Femur (tissue), 1 donor: ENCODE measurements at places on chromosomes 2 and 18.
A peak's percentile ranks its signal among the peaks of the same experiment; 100 is the strongest.

- DNase-seq = no peak
Measured at GRCh38 chr2:44952143-44952805, 10.8 kb downstream of the SIX3 start.

GRCh38 chr18:22203035-22203434 lies 33.6 kb downstream of the GATA6 start:
- no peak for DNase-seq

- no peak for DNase-seq
Measured at GRCh38 chr18:52401236-52401635, 61.2 kb downstream of the DCC start.

- no peak for DNase-seq
Measured at GRCh38 chr2:6635296-6635695, 230.4 kb downstream of the CMPK2 start.

DNA sequence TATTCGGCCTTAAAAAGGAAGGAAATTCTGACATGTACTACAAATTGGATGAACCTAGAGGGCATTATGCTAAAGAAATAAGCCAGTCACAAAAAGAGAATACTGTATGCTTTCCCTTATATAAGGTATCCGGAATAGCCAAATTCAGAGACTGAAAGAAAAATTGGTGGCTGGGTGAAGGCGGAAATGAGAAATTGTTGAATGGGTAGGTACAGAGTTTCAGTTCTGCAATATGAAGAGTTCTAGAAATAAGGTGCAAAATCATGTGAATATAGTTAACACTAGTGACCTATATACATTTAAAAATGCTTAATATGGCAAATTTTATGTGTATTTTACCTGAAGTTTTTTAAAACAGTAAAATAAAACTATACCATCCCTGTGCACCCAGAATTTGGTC lies 43.1 kb downstream of the RMP24 start:
- DNase-seq = no peak

GRCh38 chr18:49988733-49989132 lies 175.4 kb upstream of the ACAA2 start:
- DNase-seq = no peak

GRCh38 chr2:235709969-235710879 lies 216.4 kb downstream of the AGAP1 start:
- no peak for DNase-seq

DNA sequence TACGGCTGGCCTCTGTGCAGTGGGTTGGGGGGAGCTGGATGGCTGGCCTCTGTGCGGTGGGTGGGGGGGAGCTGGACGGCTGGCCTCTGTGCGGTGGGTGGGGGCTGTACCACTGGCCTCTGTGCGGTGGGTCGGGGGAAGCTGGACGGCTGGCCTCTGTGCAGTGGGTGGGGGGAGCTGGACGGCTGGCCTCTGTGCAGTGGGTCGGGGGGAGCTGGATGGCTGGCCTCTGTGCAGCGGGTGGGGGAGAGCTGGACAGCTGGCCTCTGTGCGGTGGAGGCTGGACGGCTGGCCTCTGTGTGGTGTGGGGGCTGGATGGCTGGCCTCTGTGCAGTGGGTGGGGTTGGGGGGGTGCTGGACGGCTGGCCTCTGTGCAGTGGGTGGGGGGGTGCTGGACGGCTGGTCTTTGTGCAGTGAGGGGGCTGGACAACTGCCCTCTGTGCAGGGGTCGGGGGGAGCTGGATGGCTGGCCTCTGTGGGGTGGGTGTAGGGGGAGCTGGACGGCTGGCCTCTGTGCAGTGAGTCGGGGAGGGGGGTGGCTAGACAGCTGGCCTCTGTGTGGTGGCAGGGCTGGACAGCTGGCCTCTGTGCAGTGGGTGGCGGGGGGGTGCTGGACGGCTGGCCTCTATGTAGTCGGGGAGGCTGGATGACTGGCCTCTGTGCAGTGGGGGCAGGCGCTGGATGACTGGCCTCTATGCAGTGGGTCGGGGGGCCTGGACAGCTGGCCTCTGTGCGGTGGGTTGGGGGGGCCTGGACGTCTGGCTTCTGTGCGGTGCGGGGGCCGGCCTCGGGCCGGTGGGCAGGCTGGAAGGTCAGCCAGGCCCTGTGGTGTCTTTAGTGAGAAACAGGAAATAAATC lies 31.9 kb downstream of the NFATC1 start:
- DNase-seq = no peak

- DNase-seq = no peak
Measured at GRCh38 chr2:203882551-203882950, 15.0 kb downstream of the CTLA4 start.

DNA sequence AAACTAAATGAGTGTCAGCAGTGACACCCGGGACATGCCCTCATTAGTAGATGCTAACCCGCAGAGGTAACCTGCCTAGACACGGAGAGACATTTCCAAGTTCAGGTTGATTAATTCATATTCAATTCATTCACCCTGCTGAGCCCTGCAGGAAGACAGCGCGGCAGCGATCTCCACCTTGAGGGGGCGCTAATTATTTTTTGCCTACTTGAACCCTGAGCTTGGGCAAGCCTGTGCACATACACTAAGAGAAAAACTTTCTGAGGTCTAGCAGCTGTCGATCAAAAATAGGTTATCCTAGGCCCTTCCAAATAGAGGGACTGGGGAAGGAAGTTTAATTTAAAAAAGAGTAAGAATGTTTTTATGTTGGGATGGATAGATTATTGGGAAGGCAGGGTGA lies 1.3 kb upstream of the LYPD6 start:
- DNase-seq = no peak

- DNase-seq = no peak
Measured at GRCh38 chr2:219476652-219477151, 22.0 kb upstream of the GMPPA start.

- DNase-seq = no peak
Measured at GRCh38 chr2:198615972-198616371, 811.6 kb downstream of the PLCL1 start.

DNA sequence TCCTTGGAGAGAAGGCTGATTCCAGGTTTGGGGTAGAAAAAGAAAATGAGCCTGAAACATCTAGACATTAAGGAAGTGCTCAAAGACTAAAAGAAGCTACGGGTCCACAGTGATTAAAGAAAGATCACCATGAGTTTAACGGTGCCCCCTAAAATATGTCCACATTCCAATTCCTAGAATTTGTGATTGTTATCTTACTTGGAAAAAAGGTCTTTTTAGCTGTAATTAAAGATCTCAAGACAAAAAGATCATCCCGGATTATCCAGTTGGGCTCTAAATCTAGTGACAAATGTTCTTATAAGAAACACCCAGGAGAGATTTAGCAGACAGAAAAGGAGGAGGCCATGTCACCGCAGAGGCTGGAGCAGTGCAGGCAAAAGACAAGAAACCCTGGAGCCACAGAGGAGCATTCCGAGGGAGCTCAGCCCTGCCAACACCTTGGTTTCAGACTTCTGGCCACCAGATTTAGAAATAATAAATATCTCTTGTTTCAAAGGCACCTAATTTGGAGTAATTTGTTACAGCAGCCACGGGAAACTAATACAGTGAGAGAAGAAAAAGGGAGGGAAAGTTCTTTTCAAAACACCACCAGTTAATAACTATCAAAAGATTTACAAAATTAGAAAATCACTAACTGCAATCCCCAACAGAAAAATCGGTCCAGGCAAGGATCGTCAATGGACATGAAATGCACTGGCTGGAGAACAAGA lies 8.5 kb downstream of the UXS1 start:
- no peak for DNase-seq

DNA sequence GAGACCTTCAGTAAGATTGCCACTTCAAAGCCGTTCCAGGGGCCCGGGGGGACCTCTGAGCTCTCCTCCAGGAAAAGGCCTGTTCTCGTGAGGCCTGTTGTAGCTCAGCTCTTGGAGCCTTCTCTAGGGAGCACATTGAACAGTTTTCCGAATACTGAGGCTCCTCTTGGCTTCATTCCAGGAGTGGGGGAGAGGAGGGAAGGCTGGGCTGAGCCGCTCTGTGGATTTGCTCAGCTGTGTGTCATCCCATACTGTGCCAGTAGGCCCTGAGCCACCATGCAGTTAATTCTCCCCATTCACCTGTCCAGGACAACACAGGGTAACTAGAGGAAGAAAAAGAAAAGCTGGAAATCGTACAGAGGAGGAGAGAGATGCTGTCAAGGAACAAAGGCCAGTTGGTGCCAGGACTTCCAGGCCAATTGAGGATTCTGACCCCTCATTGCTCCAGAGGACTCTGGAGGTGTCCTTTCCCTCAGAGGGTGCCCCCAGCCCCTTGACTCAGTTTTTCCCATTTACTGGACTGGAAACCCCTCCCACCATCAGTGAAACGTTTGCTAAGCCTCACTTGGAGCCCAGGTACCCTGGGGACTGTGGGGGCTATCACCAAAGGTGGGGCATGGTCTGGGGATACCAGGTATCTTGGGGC lies 41.4 kb downstream of the HS1BP3 start:
- DNase-seq = peak; percentile 71

DNA sequence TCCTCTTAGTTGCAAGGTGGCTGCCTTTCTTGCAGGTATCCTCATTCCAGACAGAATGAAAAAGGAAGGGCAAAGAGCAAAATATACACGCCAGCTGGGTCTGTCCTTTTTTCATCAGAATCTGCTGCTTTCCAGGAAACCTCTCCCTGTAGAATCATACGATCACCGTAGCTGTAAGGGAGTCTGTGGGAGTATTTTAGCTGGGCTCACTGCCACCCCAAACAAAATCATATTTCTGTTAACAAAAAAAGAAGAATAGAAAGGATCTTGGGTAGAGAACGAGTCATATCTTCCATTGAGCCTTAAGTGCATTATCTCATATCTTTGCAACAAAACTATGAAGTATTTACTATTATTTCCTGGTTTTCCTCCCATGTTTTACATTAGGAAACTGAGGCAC lies 15.0 kb upstream of the TANC1 start:
- DNase-seq = peak; percentile 59

GRCh38 chr2:216371721-216372702 lies at the start of gene MARCHF4:
MARCHF4 (minus strand) TSS chr2:216372483; CDS start chr2:216370260, 2,223 bp downstream.
- peak; percentile 89 for DNase-seq

DNA sequence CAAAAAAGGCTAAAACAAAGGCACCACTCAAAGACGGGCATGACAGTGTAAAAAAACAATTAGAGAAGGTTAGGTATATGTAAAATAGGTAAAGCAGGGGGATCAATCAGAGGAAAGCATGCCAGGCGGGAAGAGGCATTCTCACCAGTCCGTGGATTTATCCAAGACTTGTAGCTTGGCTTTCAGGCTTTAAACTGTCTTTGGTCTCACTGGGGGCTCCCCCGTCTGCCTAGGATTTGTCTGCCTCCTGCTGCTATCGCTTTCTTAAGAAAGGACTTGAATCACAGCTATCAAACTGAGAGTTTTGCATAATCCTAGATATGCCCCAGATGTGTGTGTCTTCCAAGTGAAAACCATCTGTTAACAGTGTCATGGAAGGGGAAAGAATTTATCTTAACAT lies 11.1 kb upstream of the GORASP2 start:
- DNase-seq = no peak

- DNase-seq = no peak
Measured at GRCh38 chr2:216149741-216150140, 40.6 kb downstream of the XRCC5 start.

GRCh38 chr2:127097841-127098651 lies 8.9 kb downstream of the BIN1 start:
- DNase-seq = peak; percentile 28

DNA sequence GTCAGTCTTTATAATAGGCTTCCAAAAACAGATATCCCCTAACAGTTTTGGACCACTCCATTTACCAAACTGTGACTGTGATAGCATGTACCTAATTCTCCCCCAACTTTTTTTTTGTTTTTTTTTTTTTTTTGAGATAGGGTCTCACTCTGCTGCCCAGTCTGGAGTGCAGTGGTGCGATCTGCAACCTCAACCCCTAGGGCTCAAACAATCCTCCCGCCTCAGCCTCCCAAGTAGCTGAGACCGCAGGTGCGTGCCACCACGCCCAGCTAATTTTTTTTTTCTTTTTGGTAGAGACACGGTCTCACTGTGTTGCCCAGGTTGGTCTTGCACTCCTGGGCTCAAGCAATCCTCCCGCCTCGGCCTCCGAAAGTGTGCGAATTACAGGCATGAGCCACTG lies 52.9 kb downstream of the REV1 start:
- DNase-seq = no peak

- no peak for DNase-seq
Measured at GRCh38 chr18:33099626-33100025, 326.8 kb upstream of the KLHL14 start.

- DNase-seq = no peak
Measured at GRCh38 chr18:22817844-22818243, 115.3 kb upstream of the RBBP8 start.

DNA sequence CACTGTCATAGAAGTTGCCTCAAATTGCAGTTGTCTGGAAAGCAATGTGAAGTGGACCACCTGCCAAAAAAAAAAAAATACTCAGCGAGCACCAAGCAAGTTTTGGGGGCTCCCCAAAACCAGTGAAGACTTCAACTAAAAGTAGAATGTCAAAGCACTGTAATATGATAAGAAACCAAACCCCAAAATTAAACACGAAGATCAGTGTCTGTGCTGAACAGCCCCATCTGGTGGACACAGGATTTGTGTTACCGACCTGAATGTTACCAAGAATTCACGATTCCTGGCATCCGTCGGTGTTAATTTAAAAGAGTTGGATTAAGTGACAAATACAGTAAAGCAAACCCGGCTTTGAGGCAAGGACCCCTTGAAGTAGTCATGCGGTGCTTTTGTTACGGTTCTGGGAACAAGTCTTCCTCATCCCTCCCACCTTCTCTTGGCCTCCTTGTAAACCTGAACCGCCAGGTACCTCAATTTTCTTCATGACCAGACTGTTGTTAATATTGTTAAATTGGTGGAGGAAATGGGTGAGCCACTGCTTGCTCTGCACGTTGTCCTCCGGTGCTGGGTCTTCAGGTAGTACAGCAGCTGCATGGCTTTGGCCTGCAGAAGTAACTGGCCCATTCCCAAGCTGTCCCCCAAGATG lies 31.3 kb upstream of the SSB start:
- peak; percentile 54 for DNase-seq

- no peak for DNase-seq
Measured at GRCh38 chr18:21739604-21740537, 721 bp upstream of the MIB1 start.

GRCh38 chr2:180901331-180901730 lies 79.1 kb upstream of the UBE2E3 start:
- DNase-seq = no peak

GRCh38 chr2:19864381-19864780 lies 37.4 kb downstream of the TTC32 start:
- no peak for DNase-seq

DNA sequence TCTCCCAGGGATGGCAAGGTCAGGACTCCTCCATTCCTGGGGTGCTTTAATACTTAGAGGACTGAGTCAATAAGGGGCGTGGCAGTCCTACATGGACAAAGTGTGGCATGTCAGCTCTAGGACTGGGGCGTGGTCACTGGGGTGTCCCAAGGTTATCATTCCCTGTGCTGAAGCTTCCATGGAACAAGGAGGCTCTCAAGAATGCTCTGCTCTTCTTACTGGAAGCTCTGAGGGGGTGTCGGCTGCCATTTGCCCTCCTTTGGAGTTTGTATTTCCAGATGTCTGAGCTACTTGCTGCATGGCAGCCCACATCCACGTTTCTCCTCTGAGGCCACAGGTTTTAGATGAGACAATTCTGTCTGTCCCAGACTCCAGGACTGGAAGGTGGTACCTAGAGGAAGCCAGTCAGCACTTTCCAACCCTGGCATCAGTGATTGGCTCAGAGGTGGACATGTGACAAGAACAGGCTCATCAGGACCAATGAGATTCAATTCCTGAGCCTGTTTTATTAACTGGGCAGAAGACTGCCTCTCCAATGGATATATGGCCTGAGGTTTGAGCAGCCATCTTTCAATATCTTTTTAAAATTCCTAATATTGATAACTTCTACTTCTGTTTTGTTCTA lies 128.9 kb upstream of the ARL4C start:
- DNase-seq = no peak
